Activated CD4-positive, CD25-positive, alpha-beta regulatory T cell (primary cell): ENCODE measurements at places on chromosomes 1 and 21.

- DNase-seq, result no peak
Observed at GRCh38 chr1:25703041-25703440, 86.5 kb downstream of the MAN1C1 start.

DNA sequence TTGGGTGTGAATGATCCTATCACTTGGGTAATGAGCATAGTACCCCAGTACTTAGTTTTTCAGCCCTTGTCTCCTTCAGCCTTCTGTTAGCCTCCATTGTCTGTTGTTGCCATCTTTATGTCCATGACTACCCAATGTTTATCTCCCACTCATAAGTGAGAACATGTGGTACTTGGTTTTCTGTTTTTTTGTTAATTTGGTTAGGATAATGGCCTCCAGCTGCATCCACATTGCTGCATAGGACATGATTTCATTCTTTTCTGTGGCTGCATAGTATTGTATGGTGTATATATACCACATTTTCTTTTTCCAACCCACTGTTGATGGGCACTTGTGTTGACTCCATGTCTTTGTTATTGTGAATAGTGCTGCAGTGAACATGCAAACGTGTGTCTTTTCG lies 39.6 kb upstream of the GPR52 start:
- DNase-seq, result no peak

DNA sequence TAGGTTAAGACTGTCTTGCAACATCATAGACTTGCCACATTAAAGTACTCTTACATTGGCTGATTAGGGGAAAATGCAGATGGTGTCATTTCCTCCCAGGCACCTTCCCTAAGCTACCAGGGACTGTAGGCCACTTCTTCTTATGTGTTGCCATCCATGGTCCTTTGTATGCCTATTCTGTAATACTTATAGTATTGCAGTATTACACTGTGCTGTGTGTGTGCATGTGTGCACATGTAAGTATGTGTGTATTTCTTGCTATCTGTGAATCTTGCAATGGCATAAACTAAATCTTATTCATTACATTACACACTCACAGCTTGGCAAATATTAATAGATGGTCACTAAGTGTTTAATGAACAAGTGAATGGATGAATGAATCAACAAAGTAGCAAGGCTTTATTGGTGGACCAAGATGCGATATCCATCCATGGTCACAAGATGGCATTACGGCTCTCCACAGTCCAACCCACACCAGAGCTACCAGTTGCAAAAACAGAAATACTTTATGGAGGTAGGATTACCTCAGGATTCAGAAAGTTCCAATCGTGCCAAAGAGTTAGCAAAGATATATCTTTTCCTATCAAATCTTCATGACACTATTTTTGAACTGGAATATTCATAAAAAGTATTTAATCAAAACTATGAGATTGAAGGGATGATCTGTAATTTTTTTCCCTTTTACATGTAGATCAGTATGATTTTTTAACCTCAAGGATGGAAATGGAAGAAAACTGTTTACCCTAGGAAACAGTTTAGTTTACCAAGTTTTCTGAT lies 160.2 kb downstream of the DENND1B start:
- no peak for DNase-seq

GRCh38 chr1:241770115-241770514 lies 77.9 kb upstream of the EXO1 start:
- DNase-seq, result no peak

GRCh38 chr1:55334160-55334559 lies 119.0 kb upstream of the USP24 start:
- DNase-seq, result no peak

GRCh38 chr1:74775735-74776134 lies 42.8 kb downstream of the TYW3 start:
- DNase-seq, result no peak

DNA sequence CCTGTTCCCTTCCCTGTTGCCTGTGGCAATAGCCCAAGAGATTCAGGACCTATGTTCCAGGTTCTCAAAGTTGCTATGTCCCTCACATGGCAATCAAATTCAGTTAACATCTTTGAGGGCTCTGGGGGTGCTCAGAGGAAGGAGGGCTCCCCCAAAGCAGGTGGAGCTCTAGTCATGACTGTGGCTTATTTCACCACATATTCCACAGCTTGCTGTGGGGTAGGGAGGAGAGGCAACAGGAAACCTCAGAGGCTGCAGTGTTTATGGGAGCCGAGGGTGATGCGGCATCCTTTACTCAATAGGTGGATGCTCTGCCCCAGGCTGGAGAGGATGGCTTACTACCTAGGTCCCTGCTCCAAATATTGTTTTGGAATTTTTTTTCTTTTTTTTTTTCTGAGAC lies 1.2 kb upstream of the MKNK1 start:
- no peak for DNase-seq

DNA sequence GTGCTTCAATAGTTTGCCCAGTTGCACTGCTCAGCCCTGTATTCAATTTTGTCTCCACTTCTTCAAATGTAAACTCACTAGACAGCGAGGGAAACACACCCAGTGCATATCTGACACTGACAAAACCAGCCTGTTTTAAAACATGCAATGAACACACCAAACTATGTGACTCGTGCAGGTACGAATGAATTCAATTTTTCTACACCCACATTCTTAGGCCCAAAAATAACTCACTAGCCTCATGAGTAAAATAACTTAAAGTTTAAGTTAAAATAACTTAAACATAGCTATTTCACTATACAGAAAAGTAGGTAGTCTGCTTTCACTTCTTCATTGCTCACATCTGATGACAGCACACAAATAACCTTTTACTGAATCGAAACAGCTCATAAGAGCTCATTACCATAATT lies 21.1 kb downstream of the TTC13 start:
- DNase-seq, result no peak

DNA sequence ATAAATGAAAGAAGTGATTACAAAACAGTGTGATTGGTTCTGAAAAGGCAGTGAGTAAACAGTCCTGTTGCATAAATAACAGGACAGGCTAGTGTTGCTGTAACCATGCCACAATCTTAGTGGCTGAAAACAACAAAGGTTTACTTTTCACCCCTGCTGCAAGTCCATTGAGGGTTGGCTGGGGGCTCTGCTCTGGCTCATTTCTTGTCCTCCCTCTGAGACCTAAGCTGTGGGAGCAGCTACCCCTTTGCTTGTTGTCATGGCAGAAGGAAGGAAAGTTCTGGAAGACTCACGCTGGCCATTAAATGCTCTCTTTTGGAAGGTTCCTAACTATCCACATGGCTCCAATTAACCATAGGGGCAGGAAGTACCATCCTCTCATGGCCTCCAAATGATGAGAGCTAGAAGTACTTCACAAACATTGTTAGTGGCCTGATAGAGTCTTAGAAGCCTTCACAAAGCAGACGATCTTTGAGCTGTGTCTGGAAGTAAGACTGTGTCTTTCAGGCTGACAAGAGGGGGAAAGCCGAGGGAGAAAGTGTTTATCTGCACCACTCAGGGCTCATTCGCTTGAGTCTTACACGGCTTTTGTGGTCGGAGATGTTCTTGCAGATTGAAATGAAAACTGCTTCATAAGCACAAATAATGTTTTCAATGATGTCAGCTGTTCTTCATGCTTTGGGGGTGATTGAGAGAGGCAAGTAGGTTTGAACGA lies 11.9 kb downstream of the RCSD1 start:
- no peak for DNase-seq

GRCh38 chr1:30613188-30613587 lies 110.2 kb downstream of the MATN1 start:
- no peak for DNase-seq

DNA sequence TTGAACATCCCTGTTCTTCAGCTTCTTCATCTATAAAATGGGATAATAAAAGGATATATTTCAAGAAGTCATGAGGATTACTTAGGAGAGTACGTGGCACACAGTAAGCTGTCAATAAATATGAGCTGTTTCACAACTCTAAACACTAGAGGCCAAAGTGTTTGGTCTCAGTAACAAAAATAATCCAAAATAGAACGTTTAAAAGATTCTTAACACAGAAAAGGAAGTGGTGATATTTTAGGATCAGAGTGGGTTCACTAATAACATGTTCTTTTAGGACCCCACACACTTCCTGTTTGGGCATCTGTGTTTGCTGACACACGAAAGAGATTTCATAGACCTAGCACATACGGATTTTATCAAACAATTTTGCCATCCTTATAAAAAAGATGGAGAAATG lies 32.9 kb downstream of the TNFSF18 start:
- no peak for DNase-seq

DNA sequence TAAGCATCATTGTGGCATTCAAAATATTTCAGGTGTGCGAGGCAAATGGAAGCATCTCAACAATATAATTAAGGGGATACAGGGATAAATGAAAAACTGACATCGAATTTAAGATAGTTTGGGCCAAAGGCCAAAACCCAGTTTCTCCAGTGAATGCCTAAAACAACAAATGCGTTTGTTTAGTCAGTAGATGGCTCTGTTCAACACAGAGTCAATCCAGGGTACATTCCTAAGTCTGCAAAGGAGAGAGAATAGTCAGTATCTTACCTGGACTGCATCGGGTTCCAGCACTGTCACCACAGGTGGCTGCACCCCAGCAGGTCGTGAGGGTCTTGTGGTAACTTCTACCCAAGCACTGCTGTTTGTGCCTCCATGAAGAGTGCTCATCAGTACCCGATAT lies 321.1 kb downstream of the KCTD3 start:
- no peak for DNase-seq

DNA sequence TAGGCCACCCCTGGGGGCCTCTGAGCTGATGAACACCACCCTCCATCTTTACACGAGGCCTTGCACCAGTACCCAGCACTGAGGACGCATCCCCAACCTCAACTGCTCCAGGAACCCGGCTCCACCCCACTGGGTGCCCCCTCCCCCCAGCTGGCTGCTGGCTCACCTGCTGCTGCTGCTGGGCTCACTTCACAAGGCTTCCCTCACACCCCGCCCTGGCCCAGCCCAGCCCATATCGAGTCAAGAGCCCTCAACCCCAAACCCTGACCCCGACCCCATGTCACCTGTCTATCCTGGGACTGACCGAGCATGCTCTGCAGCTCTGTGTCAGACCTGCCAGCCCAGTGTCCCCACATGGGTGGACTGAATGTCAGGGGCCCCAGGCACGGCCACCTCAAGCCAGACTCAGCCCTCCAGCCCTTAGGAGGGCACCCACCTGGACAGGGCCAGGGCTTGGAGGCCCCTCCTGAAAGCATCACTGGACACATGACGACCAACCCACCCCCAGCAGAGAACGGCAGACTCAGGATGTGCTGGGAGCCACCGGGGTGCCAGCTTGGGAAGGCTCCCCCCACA lies 21.4 kb downstream of the WNT9A start:
- DNase-seq, result no peak
